ENCODE measurements at places on chromosomes 3 and 15. TPM values are rescaled to one million over a fixed set of nuclear protein-coding genes. Genes with fewer than 3 reads are reported as not detected.

- no peaks in the 10 kb centered on the region for H3K36me3 ChIP-seq
- H3K27ac ChIP-seq = no peak overlapping the region
- H3K4me3 ChIP-seq = no peak overlapping the region
- no peak for DNase-seq
- H3K4me1 ChIP-seq = no peaks in the 10 kb centered on the region
Observed at GRCh38 chr15:50277370-50277769, 11.8 kb upstream of the HDC start.

DNA sequence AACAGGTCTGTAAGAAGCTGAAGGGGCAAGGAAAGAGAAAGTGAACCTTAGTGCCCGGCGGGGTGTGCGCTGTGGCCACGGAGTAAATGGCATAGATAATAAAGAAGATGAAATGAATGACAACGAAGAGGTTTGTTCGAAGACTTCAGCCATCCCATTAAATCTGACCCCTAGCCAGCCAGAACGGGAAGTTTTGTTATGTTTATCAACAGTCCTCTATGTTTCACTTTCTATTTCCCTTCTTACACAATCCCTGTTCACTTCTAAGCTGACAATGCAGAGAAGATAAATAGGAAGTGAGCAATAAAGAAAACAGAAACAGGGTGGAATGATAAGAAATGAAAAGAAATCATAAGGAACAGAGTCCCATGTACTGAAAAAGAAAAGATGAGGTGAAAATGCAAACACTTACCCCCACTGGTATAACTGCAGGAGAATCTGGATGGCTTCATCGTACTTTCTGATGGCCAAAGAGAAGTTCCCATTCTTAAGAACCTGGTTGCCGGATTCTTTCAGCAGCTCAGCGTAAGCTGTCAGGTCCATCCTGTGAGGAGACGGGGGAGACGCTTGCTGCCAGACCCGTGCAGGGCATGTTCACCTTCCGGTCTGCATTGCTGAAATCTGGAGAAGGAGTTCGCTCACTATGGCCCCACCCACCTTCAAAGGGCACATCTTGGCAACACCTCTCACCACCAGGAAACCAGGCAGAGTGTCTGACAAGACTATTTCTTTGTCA, 36.8 kb downstream of the TRANK1 start:
- no peaks in the 10 kb centered on the region for H3K27me3 ChIP-seq
- DNase-seq = peak; percentile 85
- no peaks in the 10 kb centered on the region for H3K36me3 ChIP-seq
- peaks cover 42% of the 10 kb centered on the region for H3K4me1 ChIP-seq
- H3K27ac ChIP-seq = peak overlapping the region; percentile 82

GRCh38 chr3:171184372-171184771, 157.9 kb upstream of the SLC2A2 start:
- H3K4me1 ChIP-seq = no peaks in the 10 kb centered on the region
- no peaks in the 10 kb centered on the region for H3K36me3 ChIP-seq
- H3K4me3 ChIP-seq = no peak overlapping the region

PPM1L gene
- 25.6 TPM for total RNA-seq

SLC9A9 gene
- 5.1 TPM for total RNA-seq

IGF1R gene
- total RNA-seq = 129 TPM

GRCh38 chr3:191361456-191361855, 31.1 kb upstream of the UTS2B start:
- H3K36me3 ChIP-seq = peaks cover 3% of the 10 kb centered on the region
- no peaks in the 10 kb centered on the region for H3K27me3 ChIP-seq
- peak overlapping the region; percentile 12 for H3K27ac ChIP-seq
- H3K4me1 ChIP-seq = peaks cover 43% of the 10 kb centered on the region

GOLGA6L7 gene
- not detected for total RNA-seq

DNA sequence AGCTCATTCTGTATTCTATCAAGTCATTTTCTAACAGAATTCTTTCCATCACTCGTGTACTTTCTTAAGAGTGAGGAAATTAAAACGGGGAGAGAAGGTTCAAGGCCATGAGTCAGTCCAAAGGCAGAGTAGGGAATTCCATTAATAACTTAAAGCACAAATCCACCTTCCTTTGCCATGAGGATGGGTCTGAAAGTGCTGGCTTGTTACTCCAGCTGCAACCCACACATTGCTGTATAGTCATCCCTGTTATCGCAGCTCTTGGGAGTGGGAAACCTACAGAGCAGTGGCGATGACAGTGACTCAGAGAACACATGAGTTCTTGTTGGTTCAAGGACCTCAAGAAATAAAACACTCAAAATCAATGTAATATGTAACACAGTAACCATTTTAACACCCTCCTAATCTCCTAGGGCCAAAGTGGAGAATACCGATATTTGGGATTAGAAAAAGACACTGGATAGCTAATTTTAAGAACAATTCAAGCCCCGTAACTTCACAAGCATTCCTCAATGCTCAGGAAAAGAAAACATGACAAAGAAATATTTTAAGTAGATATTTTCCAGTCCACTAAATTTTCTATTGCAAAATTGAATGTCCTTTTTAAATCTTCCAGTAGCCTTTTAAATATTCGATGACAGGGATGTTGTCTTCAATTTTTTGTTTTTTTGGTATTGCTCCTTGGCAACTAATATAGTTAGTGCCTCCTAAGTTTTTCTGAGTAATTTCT, 179.9 kb upstream of the THBS1 start:
- H3K27me3 ChIP-seq = no peaks in the 10 kb centered on the region
- H3K27ac ChIP-seq = no peak overlapping the region
- H3K4me1 ChIP-seq = no peaks in the 10 kb centered on the region
- H3K36me3 ChIP-seq = no peaks in the 10 kb centered on the region
- no peak overlapping the region for H3K4me3 ChIP-seq

- H3K27ac ChIP-seq = no peak overlapping the region
- H3K36me3 ChIP-seq = no peaks in the 10 kb centered on the region
- no peaks in the 10 kb centered on the region for H3K27me3 ChIP-seq
- H3K4me1 ChIP-seq = peaks cover 16% of the 10 kb centered on the region
Observed at GRCh38 chr3:48187579-48188265, 495 bp downstream of the CDC25A start.
